ENCODE measurements at places on chromosomes 13 and 19.

DNA sequence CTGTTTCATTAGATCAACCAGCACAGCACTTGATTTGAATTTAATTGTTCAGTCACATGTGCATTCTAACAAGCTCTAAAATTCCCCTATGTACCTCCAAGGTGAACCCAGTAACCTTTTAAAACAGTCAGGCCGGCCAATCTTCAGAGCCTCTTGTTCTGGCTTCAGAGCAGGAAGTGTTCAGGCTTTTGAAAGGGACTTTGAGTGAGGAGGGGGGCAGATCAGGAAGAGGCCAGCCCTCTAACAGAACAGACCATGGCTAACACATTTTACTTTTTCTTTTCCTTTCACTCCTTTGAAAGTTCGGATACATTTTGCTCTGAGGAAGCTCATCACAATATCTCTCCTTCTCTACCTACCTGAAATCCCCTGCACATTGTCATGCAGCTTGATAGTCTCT is 390.3 kb downstream of the TBC1D4 start:
- DNase-seq, result no peak

GRCh38 chr19:54630782-54631181 is 498 bp downstream of the LILRB1 start:
- DNase-seq, result no peak

DNA sequence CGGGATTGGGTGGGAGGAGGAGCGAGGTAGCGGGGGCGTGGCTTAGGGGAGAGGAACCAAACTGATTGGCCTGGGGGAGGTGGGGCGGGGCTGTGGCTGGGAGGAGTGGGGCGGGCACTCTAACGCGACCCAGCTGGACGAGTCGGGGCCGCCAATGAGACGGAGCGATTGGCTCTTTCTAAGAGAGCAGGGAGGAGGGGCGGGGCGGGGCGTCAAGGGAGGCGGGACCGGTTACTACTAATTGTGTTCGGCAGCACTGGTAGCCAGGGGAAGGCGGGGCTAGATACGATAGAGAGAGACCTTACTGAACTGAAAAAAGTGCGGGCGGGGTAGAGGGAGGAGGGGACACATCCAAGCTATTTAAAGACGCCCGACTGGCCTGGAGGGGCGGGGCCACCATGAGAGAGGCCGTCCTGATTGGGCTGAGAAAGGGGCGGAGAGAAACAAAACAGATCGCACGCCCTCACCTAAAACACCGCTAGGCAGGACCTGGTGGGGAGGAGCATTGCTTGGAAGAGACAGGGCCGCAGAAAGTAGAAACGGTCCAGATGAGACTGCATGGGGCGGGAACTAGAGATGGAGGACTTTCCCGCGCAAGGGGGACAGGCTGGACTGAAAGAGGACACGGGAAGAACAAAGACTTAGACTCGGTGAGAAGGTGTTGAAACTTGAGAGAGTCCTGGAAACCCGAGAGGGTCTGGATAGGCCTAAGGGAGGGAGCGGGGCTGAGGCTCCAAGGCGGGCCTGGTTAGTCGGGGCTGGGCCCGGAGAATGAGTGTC is at the start of gene KCNC3:
Gene KCNC3, minus strand, starts transcription at position 232 of the 780 bp plus-strand sequence. CDS start 295 bp downstream, outside the sequence.
- peak; percentile 83 for DNase-seq

DNA sequence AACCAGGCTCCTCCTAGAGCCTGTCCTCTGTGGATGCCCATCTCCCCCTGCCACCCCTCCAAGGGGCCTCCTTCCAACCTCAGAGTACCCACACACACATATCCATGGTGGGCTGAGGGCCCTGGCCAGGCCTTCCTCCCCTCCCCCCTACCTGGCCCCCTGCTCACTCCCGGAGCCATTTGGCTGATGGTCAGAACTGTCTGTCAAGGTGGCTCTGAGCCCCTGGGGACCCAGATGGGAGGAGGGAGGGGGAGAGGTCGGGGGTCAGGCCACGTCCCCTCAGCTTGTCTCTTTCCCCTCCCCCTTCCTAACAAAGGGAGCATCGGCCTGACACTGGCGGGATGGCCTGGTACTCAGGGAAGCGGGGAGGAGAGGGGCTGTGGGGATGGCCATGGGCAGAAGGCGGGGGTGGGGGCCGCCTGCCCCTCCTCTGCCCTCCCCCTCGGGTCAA is 18.7 kb upstream of the POU2F2 start:
- DNase-seq, result no peak

DNA sequence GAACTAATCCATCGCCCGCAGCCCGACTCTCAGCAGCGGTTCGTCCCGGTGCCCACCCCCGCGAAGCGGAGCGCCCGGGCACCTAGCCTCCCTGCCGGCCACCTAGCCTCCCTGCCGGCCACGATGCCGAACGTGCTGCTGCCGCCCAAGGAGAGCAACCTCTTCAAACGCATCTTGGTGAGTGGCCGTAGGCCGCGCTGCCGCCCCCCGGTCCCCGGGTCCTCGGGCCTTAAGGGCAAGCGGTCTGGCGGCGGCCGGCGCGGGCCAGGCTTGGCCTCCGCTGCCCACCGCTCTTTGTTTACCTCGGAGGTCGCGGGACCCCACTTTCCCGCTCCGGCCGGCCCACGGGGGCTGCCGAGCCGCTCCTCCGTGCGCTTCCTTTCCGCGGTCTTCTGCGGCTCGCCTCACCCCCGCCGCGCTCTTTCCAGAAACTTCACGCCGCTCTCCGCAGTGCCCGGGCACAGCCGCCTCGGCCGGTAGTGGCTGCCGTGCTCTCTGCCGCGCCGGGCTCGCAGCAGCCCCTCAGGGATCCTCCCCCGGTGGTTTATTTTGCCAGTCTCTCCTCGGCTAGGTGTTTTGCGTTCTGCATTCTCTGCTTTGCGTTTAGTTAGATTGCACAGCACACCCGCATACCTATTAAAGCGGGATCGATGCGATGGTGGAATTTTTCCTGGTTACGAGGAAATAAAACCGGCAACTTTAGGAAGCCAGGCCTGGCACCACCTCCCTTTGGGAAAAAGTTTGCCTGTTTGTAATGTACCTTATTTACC is 524 bp downstream of the NAA16 start:
- DNase-seq, result peak; percentile 6

DNA sequence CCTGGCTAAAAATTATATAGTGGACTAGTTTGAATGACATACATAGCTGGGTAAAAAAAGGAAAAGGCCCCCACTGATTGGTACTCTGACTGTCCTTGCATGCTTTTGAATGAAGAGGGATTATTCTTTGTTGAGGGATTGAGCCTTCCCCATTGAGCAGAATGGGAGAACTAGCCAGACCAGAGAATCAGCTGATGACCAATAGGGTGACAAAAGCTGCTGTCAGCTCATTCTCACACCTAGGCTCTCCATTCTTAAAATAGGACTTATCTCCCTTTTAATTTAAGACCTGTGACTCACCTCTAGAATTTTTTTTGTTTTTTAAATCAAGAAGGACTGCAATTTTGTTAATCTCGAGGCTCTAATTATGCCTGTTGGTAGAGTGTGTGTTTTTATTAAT is 79.3 kb downstream of the CRYL1 start:
- no peak for DNase-seq

GRCh38 chr13:106232681-106233080 is 302.8 kb downstream of the EFNB2 start:
- DNase-seq, result no peak

DNA sequence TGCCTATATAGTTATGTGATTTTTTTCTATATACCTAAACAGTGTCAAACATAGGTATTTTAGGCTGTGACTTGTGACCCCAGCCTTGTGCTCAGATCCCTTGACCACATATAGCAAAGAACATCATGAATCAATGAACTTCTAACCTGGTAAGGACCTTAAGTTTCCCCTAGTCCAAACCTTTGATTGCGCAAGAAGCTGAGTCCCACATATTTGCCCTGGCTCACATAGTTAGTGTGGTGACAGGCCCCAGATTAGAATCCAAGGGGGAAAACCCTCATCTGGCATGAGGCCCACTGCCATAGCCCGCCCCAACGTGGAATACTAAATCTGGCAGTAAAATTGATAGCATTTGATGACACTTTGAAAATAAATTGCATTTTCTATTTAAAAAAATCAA is 171.8 kb downstream of the MZT1 start:
- no peak for DNase-seq

- DNase-seq, result peak; percentile 64
Measured at GRCh38 chr19:14091081-14091812, 696 bp upstream of the SAMD1 start.

- DNase-seq, result no peak
Measured at GRCh38 chr13:78971355-78972025, 312.5 kb upstream of the OBI1 start.
